Renal pelvis (tissue), 12 donors: ENCODE measurements at places on chromosomes 2 and 18. TPM values are rescaled to one million over a fixed set of nuclear protein-coding genes. Genes with fewer than 3 reads are reported as not detected.

- no peak for DNase-seq
Measured at GRCh38 chr2:68466361-68466777, 725 bp downstream of the FBXO48 start.

The CNTNAP5 gene
- polyA plus RNA-seq = not detected

- peak; percentile 36 for DNase-seq
Measured at GRCh38 chr2:159065313-159065712, 96.9 kb downstream of the TANC1 start.

The POTEC gene
- polyA plus RNA-seq = 0.09 TPM

GRCh38 chr18:66168685-66169235 is 417.9 kb downstream of the CDH7 start:
- no peak for DNase-seq

- no peak for DNase-seq
Measured at GRCh38 chr2:239729681-239730566, 295.2 kb downstream of the NDUFA10 start.

The KLF11 gene
- 23.5 TPM for polyA plus RNA-seq

DNA sequence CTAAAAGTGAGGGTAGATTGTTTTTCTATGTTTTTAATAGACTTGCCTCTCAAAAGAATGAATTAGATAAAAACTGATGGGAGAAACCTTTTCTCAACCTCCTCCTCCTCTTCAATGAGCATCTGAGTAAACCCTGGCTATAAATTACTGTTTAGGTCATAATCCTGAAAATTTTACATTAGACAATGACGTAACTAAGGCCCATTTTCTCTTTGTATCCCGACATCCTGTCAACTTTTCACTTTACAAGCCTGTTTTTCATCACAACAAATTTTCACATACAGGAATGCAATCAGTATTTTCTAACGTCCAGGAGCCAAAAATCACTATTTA is 1.3 kb downstream of the SPIRE1 start:
- DNase-seq = peak; percentile 30

DNA sequence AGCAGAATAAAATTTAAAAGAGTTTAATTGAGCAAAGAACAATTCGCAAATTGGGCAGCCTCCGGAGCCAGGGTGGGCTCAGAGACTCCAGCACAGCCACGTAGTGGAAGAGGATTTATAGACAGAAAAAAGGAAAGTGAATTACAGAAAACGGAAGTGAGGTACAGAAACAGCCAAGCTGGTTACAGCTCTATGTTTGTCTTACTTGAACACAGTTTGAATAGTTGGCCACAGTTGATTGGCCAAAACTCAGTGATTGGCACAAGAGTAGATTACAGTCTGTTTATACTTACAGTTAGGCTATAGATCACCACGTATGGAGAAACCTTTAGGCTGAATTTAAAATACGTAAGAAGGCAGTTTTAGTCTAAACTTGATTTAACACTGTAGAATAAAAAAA is 78.8 kb upstream of the NEDD4L start:
- no peak for DNase-seq
